Umbilical cord (tissue), 2 donors: ENCODE measurements at places on chromosomes 5 and 9. TPM values are rescaled to one million over a fixed set of nuclear protein-coding genes. Genes with fewer than 3 reads are reported as not detected.

Gene FGF18
- total RNA-seq: 2.2 TPM

Gene EXOSC3
- total RNA-seq: 23.6 TPM

Gene POU5F2
- 6.5 TPM for total RNA-seq

Gene MFAP3
- 38.0 TPM for total RNA-seq

Gene RFESD
- total RNA-seq: 4.3 TPM

Gene AHRR
- 18.3 TPM for total RNA-seq

Gene KCNV2
- total RNA-seq: 1.4 TPM

Gene DOCK2
- 72.5 TPM for total RNA-seq

Gene CTXN3
- total RNA-seq: 2.6 TPM

Gene SPATA31A3
- 2.2 TPM for total RNA-seq

Gene YTHDC2
- 30.8 TPM for total RNA-seq

Gene BAG1
- total RNA-seq: 39.5 TPM

Gene TPPP
- total RNA-seq: 1.9 TPM

Gene SLCO6A1
- total RNA-seq: 2.9 TPM

Gene GRIN1
- total RNA-seq: 5.1 TPM

Gene SPARC
- total RNA-seq: 7,643 TPM

Gene SH3PXD2B
- total RNA-seq: 30.6 TPM

Gene LCN10
- 2.2 TPM for total RNA-seq

- no peak for DNase-seq
Observed at GRCh38 chr5:177507165-177507564, 2.5 kb downstream of the DOK3 start.

- no peak for DNase-seq
Observed at GRCh38 chr5:87321605-87322004, 53.9 kb downstream of the RASA1 start.

GRCh38 chr5:170104299-170104698, 1.4 kb upstream of the FOXI1 start:
- DNase-seq: no peak

DNA sequence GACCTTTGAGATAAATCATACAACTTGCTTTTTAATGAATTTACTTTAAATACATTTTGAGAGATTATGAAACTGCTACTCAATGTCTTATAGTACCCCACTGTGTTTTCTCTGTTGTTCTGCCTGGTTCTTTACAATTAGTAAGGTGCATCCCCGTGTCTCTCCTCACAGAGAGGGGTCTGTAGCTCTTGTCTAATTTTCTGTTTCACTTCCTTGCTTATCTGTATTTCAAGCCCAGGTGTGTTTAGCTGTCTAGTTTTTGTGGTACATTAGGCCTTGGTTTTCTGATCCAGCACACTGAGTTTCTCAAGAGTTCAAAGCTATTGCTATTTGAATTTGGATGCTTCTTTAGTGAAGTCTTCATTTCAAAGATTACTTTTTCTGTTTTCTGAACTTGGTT, 105.1 kb downstream of the MAST4 start:
- no peak for DNase-seq

- DNase-seq: peak; percentile 54
Observed at GRCh38 chr9:112535301-112535700, 48.7 kb downstream of the KIAA1958 start.

- DNase-seq: no peak
Observed at GRCh38 chr9:33431420-33431819, 16.0 kb downstream of the AQP3 start.

- no peak for DNase-seq
Observed at GRCh38 chr5:179860301-179860700, 1.7 kb upstream of the MRNIP start.

DNA sequence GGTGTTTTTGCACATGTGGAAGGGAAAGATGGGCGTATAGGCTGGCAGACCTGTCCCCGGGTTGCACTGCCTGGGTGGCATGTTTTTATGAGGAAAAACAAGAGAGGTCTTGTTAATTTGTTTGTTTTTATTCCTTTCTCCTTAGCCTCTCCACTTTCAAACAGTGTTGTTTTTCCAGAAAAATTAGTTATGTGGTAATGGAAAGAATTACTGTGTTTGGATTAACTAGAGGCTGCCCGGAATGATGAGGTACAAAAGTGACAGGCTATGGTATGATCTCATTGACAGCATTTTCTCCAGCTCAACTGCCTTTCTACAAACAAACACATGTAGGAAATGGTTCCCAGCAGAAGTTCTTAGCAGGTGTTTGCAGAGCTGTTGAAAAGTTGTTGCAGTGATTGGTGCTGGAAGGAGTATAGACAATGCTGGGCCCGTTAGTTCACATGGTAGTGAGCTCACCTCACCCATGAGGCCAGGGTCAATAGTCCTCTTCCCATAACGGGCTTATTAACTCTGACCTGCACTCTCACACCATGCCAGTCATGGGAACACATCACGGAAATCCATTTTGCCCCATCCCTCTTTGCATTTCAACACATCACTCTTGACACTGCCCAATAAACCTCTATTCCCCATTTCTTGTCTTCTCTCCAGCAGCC, 111.3 kb upstream of the SAP30L start:
- no peak for DNase-seq

DNA sequence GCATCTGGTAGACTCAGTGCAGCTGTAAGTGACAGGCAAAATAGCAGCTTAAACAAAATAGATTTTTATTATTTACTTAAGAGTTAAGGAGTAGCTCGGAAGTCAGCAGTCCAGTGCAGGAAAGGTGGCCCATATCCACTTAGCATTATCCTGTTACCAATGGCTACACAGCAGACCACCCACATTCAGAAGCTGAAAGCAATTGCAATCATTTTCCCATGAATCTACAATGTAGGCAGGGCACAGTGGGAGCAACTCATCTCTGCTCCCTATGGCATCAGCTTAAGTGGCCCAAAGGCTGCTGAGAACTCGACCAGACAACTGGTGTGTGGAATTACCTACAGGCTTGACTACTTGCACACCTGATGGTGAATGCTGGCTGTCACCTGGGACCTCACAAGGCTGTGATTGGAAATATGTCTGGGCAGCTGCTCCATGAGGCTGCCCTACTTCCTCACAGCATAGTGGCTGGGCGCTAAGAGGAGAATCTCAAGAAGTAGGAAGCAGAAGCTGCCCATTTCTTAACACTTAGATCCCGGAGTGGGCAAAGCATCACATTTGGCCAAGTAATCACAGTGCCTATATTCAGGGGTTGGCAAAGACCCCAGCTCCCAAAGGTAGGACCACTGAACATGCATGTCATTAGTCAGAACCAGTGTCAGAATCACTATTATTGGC, 56.4 kb downstream of the SNX18 start:
- no peak for DNase-seq

- DNase-seq: no peak
Observed at GRCh38 chr5:80414113-80414512, 6.2 kb downstream of the ZFYVE16 start.

DNA sequence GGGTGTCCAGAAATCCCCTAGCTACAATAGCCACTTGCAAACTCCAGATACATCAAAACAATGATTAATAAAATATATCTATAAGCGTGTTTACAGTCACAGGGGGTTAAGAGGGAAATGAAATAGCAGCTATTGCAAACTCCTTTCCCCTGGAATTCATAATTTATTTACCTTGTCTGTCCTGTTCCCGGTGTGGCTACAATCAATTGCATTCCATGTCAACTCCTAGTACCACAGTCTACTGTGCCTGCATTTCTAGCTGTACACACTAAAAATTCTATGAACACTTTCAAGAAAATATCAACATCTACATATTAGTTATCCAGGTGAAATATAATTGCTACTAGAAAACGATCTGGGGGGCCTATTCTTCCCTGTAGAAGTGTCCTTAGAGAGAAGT, 217.6 kb downstream of the ELAVL2 start:
- DNase-seq: no peak

- DNase-seq: peak; percentile 98
Observed at GRCh38 chr9:7316166-7316795, 483.3 kb downstream of the DMAC1 start.

GRCh38 chr5:111572561-111572960, 60.2 kb upstream of the STARD4 start:
- DNase-seq: no peak

DNA sequence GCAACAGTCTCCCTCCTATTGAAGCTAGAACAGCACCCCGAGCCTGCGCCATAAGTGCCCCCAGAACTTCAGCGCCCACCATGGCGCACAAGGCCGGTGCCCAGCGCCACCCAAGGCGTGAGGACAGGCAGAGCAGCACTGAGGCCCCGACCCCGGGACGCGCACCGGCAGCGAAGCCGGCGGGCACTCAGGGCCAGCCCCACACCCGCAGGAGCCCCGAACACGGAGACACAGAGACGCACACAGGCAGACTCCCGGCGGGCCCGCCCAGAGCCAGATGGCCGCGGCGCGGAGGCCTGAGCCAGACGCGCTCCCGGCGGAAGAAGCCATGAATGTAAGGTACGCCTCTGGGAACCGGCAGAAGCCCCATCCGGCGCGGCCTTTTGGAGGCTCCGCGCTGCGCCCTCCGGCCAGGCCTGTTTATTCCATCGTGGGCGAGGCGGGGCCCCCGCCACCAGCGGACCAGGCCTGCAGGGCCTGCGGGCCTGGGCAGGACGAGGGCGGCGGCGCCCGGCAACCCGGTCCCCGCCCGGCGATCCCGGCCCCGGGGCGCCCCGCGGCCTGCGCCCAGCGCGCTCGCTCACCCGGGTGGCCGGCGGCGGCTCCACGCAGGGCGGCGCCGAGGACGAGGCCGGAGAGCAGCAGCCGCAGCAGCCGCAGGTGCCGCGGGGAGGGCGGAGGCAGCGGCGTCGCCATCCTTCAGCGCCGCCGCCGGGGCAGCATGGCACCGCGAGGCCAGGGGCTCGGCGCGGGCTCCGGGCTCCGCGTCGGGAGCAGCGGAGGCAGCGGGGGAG, 486 bp downstream of the NPDC1 start:
- no peak for DNase-seq

DNA sequence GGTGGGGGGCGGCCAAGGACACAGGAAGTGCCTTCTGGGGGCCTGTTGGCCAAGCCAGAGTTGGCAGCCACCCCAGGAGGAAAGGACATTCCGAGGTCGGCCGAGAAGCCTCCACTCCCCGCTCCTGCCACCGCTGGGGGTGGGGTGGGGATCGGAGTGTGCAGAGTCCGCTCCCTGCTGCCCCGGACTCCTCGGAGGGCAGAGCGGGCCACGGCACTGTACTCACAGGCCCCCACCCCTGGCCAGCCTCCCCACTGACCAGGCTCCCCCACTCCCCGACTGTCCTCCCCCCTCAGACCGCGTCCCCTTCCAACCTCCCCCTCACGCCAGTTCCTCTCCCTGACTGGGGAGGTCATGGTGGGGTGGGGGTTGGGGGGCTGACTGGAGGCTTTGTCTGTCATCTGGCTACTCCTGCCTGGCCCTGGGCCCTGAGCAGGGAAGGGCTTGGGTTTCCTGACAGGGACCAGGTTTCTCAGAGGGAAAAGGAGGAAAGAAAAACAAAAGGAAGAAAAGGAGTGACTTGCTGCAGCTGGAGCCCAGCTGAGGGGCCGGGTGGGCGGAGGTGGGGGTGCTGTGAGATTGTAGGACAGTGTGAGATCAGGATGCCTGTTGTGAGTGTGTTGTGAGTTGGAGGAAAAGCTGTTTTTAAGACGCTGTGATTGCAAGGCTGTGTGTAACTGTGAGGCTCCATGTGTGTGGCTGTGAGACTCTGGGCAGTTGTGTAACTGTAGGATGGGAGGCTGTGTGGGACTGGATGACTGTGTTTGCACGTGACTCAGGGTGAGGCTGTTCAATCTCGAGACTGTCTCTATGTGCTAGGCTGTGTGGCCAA, 29.7 kb downstream of the CNTFR start:
- peak; percentile 72 for DNase-seq

- DNase-seq: no peak
Observed at GRCh38 chr5:34706084-34706483, 50.0 kb downstream of the RAI14 start.

DNA sequence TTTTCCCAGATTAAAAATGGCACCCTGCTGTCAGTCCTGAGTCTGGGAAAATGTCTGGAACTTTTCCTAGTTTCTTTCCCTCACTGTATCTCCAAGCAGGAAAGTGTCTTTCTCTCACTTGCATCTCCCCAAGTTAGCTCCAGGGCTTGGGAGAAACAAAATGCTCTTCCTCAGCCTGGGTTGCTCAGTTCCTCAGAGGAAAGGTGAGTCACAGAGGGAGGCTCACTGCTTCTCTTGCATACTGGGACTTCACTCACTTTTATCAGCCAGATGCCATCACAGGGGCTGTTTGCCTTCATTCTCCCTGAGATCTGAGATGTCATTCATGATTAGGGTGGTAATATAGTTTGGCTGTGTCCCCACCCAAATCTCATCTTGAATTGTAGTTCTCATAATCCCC, 519.9 kb downstream of the SEMA5A start:
- no peak for DNase-seq

GRCh38 chr9:8823131-8823895, 1023.7 kb upstream of the DMAC1 start:
- DNase-seq: no peak

DNA sequence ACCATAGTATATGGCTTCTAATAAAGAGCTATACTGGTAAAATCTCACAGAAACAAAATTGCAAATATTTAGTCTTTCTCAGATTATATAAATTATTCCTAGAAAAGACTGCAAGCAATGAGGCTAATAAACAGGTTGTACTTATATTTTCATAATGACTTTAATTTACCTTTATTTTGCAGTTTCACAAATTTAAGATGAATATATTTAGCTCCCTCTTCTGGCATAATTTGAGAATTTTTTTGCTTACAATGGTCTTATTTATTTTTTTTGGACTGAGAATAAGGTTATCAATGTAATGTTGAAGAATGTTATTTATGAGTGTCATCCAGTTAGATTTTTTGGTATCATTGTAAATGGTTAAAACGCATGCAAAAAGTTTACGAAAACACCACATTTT, 56.7 kb downstream of the PIK3R1 start:
- DNase-seq: no peak

- DNase-seq: no peak
Observed at GRCh38 chr5:67680099-67680498, 483.5 kb upstream of the CD180 start.

- peak; percentile 12 for DNase-seq
Observed at GRCh38 chr9:133304158-133304470, 29.1 kb upstream of the ABO start.

DNA sequence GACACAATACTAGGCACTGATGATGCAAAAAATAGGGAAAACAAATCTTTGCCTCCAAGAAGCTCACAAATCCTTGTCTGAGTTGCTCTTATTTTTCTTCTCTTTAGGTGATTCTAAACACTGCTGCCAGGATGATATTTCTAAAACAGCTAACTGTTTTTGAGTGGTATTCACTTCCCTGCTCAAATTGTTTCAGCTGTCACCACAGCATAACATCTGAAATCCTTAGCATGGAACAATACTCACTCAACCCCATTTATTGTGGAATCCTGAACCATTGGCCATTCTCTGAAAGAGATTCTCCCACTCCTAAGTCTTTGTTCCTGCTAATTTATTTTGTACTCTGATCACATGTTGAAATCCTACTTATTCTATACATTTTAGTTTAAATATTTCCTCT, 4.8 kb upstream of the SHOC1 start:
- DNase-seq: no peak
